ENCODE measurements at places on chromosomes 4 and X.

DNA sequence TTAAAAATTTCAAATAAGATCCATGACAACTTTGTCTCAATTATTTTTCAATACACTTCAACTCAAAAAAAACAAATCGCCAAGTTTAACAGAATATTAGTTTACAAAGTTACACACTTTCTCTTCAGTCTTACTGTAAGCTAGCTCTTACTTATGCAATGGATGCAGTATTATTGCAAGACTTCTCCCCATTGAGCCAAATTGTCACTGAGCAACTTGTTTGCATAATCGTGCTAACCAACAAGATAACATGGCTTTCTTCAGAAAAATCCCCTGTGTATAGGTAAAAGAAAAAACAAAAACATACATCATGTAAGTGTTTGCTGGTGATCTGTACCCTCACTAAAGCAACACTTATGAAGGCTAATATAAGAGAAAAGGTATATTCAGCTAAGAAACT, 18.9 kb downstream of the DNAJB14 start:
- no peak for DNase-seq

DNA sequence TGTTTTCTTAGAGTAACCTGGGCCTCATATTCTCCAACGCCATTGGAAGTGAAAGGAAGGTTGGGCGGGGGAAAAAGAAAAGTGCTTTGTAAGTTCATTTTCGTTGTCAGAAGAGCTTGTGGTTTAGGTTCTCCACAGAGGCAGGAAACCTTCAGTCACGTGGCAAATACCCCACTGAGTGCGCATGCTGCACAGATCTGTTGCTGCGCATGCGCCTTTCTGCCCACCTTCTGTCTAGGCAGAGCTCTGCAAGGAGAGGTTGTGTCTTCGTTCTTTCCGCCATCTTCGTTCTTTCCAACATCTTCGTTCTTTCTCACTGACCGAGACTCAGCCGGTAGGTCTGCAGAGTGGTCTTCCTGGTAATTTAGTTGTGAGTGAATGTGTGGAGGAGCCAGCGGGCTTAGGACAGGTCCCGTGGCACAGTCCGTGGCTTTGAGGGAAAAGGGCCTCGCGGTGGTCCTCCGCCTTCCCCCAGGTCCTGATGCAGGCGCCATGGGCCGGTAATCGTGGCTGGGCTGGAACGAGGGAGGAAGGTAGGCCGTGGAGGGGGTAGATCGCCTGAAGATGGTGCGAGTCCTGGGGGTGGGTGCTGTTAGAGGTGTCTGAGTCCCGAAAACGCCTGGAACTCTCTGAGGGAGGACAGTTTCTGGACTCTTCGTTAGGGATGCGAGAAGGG, at the start of gene PAGE5:
Gene PAGE5 (plus strand): TSS at position 228 of the 676 bp plus-strand sequence. CDS start 1,037 bp downstream, outside the sequence.
- DNase-seq: no peak

DNA sequence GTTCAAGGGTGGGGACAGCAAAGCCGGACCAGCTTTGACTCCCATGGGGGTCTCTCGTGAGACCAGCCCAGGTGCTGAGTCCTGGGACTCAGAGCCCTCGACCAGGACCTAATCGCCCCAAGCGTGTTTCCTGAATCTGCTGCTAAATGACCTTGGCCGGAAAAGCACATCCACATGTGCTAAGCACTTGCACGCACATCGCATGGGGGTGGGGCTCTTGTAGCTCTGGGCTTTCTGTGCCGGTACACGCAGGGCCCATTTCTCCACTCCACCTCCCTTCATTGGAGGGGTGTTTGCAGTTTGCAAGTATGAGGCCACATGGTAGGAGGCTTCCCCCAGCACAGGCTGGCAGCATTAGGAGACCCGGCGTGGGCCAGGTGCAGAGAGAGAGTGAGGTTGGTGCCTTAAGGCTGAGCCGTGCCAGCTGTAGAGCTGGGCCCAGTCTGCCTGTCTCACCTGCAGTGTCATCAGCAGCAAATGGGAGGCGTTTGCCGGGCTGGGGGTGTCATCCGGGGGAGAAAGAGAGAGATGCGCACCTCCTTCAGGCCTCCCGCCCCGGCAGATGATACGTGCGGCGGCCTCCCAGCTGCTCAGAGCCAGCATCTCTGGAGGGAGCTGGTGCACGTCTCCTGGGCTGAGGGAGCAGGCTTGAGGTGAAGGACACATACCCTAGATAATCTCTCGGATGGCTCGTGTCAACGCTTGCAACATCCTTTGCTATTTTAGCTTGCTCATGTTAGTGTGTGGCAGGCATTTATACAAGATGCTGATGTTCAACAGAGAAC, 45.2 kb upstream of the CLCN4 start:
- peak; percentile 70 for DNase-seq

DNA sequence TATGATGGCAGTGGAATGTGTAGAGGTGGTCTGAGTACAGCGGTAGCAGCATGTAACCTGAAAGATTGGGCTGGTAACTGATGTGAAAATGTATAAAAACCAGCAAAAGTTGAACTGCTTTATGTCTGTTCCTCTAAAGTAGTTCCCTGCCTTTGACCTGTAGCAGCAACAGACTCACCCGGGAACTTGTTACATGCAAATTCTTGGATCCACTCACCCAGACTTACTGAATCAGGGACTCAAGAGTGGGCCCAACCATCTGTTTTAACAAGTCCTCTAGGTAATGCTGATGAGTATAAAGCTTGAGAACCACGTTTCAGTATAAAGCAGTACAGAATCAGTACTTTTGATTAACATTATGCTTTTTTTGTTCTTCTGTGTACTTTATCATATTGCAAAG, 84.7 kb downstream of the RAP1GDS1 start:
- DNase-seq: no peak

DNA sequence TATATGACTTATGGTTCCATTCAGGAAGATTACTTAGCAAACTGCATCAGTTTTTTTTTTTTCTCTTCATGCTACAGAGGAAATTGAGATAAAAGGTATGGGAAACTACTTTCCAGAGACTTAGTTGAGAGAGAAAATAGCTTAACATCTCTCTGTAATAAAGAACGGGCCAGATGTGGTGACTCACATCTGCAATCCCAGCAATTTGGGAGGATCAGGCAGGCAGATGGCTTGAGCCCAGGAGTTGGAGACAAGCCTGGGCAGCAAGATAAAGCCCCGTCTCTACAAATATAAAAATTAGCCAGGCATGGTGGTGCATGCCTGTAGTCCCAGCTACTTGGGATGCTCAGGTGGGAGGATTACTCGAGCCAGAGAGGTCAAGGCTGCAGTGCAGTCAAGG, 271.2 kb upstream of the TENM3 start:
- no peak for DNase-seq

- no peak for DNase-seq
Observed at GRCh38 chr4:6693231-6694176, at the start of gene S100P. TSS of gene S100P (plus strand) at chr4:6693878. CDS start at chr4:6693933, 55 bp downstream.

DNA sequence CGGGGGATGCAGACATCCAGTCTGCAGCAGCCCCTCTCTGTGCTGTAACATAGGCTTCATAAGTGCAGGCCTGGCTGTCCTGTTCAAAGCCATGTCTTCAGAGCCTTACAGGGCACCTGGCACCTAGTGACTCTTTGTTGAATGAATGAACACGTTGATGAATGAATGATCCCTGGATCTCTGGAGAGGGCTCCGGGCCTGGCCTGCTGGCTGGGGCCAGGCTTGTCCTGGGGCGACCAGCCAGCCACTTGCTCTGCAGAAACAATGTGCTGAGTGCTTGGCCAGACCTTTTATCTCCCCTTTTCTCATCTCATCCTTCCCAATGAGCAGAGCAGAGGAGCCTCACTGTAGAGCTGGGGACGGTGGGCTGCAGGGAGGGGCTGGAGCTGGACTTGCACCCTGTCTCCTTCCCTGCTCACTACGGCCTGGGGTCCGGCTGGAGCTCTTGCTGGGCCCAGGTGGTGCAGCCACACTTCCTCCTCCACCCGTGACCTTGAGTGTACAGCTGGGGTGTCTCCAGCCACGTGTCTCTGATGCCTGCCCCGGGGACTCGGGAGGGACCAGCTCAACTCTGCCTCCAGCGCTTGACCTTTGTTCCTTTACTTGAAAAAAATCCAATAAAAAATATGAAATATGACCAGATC, 77.9 kb downstream of the PSAPL1 start:
- no peak for DNase-seq

DNA sequence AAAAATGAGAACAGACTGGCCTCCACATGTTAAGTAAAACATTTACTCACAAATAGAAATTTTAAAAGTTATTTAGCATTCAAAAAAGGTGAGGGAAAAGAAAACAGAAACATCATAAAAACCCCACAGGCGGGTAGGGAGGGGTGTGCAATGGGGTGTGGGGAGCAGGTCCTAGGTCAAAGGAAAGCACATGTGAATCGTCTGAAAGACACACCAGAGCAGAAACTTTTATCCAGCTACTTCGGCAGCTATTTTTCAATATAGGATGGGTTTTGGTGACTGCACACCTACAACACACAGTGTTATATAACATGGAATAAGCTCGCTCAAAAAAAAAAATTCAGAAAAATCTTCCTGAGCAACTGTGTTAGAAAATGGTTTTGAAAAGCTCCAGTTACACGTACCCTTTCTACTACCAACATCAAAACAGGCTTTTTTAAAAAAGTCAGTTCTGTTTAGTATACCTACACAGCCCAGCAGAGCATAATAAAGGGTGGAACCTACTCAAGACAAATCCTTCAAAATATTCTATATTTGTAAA, 1.6 kb downstream of the OTUD4 start:
- DNase-seq: peak; percentile 44

- no peak for DNase-seq
Observed at GRCh38 chr4:162705130-162705803, 461.4 kb downstream of the NAF1 start.

- DNase-seq: no peak
Observed at GRCh38 chr4:41079881-41080560, 134.3 kb downstream of the APBB2 start.

- no peak for DNase-seq
Observed at GRCh38 chrX:9038244-9038643, 4.3 kb upstream of the FAM9B start.
